Activated T-helper 1 cell treated with anti-CD3 and anti-CD28 coated beads, Interleukin-2, amount 50 U/mL, for 16 hours (primary cell): ENCODE measurements at places on chromosomes 16 and 17.

GRCh38 chr17:34663714-34664113, 84.3 kb downstream of the TMEM132E start:
- no peak for DNase-seq

DNA sequence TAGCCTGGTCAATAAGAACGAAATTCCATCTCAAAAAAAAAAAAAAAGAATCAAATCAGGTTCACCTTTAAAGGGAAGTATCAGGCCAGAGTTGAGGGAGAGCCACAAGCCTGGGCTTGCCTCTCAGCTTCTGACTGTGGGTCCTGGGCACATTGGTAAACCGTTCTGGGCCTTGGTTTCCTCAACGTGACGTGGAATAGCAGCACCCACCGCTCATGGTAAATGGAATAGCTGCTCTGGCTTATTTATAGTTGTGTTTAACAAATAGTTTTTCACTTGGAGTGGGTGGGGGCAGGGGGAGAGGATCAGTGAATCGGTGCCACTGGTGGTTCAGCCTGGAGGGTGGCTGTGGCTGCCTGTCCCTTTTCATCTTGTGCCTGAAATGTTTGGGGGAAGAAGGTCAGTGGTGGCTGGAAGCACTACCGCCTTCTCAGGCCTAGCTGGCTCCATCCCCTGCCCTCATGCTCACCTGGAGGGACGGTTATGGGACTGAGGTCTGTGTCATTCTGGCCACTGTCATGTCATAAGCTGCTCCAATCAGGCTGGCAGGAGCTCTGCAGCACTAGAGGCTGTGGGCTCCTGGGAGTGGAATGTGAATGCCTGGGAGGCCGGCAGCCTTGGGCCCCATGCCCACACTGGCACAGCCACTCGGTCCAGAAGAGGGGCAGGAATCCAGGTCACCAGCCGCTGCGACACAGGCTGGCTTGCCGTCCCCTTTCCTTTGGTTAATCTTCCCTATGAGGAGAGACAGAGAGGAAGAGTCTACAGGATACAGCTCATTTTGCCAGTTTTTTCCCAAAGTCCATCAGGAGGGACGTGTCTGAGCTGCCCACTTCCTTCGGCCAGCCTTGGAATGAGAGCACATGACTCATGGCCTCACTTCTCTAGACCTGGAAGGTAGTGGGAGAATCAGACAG, 27.0 kb downstream of the CCR7 start:
- DNase-seq: no peak

- no peak for DNase-seq
These were observed 37.0 kb upstream of the PEMT start for GRCh38 chr17:17628388-17629008.

DNA sequence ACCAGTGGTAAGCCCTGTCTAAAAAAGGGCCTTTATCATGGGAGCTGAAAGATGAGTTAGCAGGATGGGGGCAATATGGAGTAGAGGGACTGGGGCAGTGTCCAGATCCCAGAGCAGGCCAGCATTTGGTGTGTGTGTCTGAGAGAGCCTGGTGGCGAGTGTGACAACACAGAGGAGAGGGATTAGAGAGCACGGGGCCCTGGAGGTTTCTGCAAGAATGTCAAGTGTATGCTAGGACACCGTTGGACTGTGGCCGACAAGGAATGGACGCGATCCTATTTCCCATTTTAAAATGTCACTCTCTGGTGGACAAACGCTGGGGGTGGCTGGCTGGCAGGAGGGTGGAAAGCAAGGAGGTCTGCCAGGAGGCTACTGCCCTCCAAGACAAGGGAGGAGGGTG, 12.4 kb downstream of the TAC4 start:
- DNase-seq: no peak

DNA sequence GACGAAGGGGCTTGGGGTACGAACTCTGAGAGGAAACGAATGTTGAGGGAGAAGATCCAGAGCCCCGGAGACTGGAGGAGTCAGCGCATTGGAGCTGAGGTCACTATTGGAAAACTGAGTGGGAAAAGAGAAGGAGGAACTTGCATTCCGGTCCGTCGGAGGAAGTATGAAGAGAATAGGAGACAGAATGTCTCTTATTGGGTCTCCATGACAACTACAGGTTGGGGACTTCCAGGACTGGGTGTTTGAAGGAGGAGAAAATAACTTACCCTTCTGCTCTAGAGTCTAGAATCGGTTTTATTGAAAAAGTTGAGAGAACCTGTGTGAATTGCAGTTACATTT, 537 bp downstream of the GOSR1 start:
- DNase-seq: no peak

DNA sequence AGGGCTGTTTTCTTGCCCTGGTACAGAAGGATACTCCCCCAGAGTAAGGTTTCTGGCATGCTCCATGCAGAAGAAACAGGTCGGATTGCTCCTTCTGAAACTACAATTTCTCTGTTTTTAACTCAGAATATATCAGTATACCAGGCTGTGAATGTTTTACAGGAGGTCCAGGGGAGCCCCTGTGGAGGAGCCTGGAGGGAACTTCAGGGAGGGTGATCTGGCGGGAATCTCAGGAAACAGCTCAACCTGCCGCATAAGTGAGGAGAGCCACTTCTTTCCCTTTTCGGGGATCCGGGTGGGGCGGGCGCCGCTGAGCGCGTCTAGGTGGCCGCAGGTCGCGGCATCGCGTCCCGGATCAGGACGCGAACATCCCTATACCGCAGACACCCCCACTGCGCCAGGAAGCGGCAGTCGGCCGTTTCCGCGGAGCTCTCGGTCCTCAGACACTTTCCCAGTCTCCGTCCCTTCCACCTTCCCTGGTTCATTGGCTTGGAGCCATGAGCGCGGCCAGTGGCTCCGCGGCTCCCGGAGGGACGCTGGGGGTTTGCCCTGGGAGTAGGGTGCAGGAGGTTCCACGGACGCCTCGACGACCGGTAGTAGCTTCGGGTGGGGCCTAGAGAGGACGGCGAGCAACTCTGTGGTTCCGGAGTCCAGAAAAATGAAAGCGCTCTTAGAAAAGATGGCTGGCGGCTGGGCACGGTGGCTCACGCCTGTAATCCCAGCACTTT, 3.1 kb upstream of the ZNF764 start:
- no peak for DNase-seq

DNA sequence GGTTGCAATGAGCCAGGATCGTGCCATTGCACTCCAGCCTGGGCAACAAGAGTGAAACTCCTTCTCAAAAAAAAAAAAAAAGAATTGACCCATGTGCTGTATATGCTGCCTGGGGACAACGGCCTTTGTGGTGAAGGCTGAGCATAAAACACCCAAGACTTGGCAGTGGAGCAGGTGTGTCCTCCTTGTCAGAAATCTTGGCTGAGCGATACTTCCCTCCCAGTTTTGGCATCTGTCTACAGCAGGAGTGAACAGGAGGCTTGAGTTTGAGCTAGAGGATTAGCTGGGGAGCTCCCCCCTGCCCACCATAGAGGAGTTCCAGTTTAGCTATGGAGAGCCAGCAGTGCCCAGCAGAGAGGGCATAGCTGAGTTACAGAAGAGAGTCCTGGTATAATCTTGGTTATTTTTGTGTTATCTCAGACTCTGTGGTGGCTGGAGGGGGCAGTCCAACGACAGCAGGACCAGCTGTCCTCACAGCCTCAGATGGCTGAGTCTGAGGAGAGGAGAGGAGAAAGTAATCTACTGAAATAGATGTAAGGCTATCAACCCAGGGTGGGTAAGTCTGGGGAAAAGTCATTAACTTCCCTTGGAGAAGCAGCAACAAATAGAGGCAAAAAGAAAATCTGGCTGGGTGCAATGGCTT, 18.4 kb downstream of the SP2 start:
- no peak for DNase-seq

- no peak for DNase-seq
These were observed 185.4 kb upstream of the ZFHX3 start for GRCh38 chr16:73233329-73233765.

GRCh38 chr16:89119166-89119621, 25.5 kb downstream of the ACSF3 start:
- no peak for DNase-seq

GRCh38 chr16:85724936-85725335, 26.0 kb downstream of the C16orf74 start:
- DNase-seq: no peak

GRCh38 chr17:81241648-81242420, 2.7 kb downstream of the NDUFAF8 start:
- peak; percentile 37 for DNase-seq

GRCh38 chr16:70298988-70299938, at the start of gene DDX19B:
Gene DDX19B, plus strand, starts transcription at chr16:70299186. Its CDS starts 112 bp downstream, at chr16:70299298.
- peak; percentile 20 for DNase-seq

DNA sequence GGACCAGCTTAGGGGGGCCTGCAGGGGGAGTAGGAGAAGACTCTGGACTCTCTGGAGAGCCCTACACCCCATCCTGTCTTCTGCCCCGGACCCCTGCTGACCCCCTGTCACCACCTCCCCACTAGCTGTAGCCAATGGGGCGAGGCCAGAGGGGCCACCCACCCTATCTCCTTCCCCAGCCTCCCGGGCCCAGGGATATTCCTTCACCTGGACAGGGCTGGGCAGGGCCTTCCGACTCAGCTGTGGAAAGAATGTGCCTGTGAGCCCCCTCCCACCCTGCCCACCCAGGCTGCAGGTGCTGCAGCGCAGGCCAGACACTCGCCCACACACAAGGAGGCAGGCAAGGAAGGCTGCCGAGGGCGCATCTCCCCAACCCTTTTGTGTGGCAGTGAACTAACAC, 23.0 kb downstream of the TSPOAP1 start:
- DNase-seq: no peak

- no peak for DNase-seq
These were observed 10.1 kb upstream of the COL1A1 start for GRCh38 chr17:50211249-50212120.

- DNase-seq: no peak
These were observed 36.3 kb upstream of the PRSS54 start for GRCh38 chr16:58331024-58331707.

- DNase-seq: no peak
These were observed 13.5 kb upstream of the DHRS13 start for GRCh38 chr17:28916302-28916934.

DNA sequence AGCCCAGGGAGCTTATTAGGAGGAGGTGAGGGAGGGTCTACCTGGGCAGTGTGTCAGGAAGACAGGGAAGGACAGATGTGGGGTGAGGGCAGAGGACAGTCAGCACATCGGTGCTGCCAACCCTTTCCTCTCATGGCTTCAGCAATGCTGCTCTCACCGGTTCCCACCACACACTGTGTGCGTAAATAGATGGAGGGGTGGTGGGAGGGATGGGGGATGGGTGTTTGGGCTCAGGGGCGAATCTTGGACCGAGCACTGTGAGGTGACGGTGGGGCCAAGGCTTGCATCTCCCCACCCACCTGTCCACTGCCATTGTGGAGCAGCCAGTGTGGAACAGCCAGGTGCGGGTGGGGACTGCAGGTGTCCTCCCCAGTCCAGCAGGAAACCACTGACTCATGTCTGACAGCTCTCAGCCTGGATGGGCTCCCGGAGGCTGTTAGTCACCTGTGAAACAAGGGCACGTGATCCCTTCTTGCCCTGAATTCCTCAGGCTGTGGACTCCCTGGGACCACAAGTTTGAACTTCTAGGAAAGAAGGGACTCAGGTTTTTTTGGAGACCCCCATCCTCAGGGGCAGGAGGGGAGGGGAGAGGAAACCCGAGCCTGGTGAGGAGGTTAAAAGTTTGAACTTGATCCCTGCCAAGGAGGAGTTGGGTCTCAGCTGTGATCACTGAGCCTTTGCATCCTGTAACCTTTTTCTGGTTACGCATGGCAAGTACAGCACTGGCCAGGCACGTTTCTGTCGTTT, 42.7 kb upstream of the SMPD3 start:
- DNase-seq: no peak

GRCh38 chr17:64458756-64459155, 9.8 kb downstream of the MILR1 start:
- DNase-seq: no peak
